ENCODE measurements at places on chromosomes 6 and 20.

- no peak for DNase-seq
Observed at GRCh38 chr20:22232923-22233322, 351.4 kb downstream of the FOXA2 start.

GRCh38 chr6:13299403-13299821 lies 28.9 kb downstream of the TBC1D7 start:
- peak; percentile 35 for DNase-seq

DNA sequence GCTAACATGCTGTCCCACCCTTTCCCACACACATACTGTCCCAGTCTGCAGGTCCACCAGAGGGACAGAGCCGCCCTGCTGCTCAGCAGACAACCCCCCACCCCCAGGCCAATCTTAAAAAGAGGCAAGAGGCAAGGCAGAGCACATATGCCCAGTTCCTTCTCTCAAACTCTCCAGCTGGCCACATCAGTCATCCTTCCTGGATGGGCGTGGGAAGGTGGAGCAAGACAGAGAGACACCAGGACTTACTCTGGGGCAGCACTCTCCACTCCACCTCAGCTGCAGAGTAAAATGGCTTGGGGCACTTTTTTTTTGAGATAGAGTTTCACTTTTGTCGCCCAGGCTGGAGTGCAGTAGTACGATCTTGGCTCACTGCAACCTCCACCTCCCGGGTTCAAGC lies 10.8 kb downstream of the MOCS3 start:
- DNase-seq = no peak

GRCh38 chr20:31670371-31671228 lies 32.9 kb downstream of the COX4I2 start:
- no peak for DNase-seq

DNA sequence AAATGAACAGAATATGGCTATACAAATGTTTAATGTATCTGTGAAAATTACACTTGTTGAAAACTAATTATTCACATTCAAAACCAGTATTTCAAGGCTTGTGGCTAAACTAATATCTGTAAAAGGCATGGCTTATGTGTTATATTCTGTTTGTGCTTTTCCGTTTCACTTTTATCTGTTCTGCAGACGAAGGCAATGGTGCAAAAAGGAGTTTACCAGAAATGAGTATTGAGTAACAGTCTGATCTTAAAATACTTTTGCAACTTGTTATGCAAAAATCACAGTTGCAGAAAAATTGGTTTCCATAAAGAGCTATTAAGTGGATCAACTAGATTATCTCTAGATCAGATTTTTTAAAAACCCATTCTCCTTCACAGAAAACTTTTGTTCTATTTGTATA lies 9.4 kb upstream of the STX11 start:
- DNase-seq = no peak

GRCh38 chr20:22333885-22334545 lies 250.4 kb downstream of the FOXA2 start:
- peak; percentile 17 for DNase-seq

GRCh38 chr6:157047328-157047727 lies 270.1 kb downstream of the ARID1B start:
- no peak for DNase-seq

DNA sequence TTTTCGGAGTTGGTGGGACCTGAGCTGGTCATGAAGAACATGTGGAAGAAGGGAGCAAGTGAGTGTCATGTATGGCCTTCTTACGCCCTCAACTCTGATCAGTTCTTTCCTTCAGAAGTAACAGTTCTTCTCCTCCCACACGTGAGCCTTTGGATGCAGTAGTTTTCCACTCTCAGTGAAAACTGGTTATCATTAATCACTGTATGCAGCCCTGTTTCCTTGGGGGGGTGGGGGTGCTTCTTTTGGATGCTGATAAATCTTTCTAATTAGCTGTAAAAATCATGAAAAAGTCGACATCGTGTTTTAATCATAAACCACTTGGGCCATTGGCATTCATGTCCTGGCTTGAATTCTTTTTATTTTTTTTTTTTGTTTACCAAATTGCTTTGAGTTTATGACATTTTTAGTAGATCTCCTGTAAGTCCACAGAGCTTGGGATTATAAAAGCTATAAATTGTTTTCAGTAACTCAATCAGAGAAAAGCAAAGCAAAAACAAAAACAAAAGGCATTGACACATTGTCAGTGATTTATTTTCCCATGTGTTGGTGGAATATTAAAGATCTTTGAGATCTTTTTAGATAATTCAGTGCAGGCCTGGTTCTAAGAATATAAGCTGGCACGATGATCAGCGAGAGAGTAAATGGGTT lies 84.8 kb downstream of the TRMT11 start:
- no peak for DNase-seq

DNA sequence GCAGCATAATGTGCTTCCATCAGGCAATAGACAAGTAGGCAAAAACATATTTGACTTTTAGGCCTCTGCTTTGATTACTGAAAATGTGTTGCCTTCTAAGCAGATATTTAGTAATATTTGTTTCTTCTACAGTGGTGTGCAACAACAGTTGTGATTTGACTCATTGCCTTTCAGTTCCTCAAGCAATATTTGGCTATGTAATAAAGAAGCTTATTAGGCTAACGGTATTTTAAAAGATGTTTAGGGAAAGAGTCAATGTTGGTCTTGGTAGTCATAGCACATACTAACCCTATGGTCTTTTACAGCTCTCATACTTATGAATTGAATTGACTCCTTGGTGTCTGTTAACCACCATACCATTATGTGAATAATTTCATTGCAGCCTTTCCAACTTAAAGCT lies 124.1 kb downstream of the GRIK2 start:
- no peak for DNase-seq

GRCh38 chr6:72963946-72964345 lies 261.4 kb downstream of the KHDC1L start:
- DNase-seq = no peak

GRCh38 chr20:37518059-37518458 lies 3.0 kb upstream of the NNAT start:
- no peak for DNase-seq

DNA sequence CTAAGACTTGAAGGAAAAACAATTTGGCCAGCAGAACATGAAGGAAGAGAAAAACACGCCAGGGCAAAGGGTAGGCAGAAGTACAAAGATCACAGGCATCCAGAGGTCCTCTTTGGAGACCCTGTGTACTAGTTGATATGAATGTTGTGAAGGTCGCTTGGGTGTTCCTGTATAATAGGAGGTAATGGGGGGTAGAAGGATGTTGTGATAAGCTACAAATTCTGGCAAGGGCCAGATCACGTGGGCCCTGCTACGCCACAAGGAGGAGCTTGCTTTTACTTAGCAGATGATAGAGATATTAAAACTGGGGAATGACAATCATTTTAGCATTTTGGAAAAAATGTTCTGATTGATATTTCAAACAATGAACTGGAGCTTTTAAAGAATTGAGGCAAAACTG lies 878 bp upstream of the HLA-DMA start:
- DNase-seq = no peak

GRCh38 chr6:13517116-13517515 lies 29.7 kb upstream of the GFOD1 start:
- DNase-seq = no peak

GRCh38 chr20:61780066-61780465 lies 285.6 kb downstream of the TAF4 start:
- no peak for DNase-seq

GRCh38 chr20:63268671-63269439 lies 3.8 kb upstream of the ARFGAP1 start:
- no peak for DNase-seq

DNA sequence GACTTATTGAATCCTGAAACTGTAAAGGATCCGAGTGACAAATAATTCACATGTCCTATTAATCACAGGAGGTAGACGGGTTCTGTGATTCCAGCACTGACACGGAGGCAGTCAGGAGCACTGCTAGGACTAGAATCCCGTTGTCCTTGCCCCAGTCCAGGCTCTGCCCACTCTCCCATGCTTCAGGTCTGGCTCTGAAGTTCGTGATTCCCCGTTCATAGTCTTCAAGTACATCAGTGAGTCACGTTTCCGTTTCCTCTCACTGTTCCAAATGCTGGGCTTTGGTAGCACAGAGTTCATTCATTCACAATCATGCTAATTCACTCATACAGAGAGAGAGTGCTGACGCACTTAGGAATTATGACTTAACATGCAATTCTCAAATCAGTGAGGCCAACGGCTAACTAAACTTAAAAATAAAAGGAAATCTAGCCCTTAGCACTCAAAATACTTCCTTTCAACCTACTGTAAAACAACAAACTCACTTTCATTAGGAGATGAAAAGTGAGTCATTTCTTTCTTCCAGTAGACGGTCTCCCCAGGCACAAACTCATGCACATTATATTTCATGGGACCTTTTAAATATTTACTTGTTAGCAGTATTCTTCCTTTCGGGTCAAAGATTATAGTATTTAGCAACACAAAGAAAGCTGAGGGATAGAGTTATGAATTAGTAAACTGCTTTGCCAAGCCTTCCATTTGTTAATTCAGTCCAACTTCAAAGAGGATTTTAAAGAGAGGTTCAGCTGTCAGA lies 94.0 kb upstream of the NHSL1 start:
- DNase-seq = peak; percentile 64

DNA sequence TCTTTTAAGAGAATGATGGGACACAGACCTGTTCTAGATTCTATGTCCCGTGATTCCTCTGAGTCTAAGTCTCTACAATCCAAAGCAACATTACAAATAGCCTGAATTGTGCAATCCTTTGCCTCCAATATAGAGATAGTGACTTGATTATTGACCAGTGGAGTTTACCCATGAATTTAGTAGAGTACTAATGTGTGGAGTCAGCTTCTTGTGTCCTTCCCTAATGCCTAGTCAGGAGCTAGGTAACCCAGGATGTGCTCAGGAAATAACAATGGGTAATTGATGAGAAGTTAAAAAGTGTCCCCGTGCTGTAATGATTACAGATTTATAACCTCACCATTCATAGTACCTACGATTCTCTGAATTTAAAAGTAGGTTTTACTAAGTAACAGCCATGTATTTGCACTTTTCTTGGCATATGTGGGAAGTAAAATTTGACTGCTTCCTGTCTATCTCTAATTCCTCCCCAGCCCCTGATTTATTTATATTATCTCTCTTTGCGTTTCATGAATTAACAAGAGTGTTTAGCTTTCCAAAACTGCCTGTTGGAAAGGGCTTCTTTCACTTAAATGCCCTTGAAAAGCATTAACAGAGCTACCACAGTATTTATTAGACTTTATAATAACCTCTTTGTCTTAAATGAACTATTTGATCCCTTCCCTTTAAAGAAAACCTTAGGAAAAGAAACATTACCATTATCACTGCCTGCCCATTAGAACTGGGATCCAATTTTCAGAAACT lies 30.5 kb downstream of the NEDD9 start:
- no peak for DNase-seq

DNA sequence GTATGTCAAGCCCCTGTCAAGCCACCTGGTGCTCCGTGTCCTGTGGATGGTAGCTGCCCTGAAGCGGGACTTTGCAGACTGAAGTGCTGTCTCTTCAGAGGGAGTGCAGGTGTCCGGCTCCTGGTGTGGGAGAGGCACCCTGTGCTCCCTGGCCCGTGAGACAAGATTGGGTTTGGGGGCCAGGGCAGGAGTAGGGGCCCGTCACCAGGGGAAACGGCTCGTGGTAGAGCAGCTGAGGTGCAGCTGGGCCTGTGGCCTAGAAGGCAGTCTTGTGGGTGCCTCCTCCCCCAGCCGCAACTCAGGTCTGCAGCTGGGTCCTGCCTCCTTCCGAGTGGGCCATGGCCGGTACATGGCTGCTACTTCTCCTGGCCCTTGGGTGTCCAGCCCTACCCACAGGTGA lies at the start of gene PTCRA:
Gene PTCRA (plus strand): TSS at position 322 of the 400 bp plus-strand sequence. CDS start 17 bp downstream, at position 339.
- no peak for DNase-seq

GRCh38 chr20:16806886-16807285 lies 58.7 kb downstream of the OTOR start:
- DNase-seq = no peak

DNA sequence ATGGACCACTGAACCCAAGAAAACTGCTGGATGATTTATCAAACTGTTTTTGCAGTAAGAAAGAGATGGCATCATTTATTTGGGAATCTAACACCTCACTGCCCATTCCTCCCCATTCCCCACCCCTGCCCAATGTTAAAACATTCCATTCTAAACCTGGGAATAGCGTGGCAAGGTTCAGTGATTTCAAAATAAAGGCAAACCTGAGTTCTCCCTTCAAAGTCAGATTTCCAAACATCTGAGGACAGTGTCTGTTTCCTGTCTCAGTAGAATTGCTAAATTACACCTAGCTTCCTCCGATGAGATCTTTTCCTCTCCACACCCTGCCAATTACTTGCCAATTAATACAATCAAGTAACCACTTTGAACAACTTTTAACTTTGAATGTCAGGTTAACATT lies 127.4 kb upstream of the ARMC2 start:
- DNase-seq = no peak

DNA sequence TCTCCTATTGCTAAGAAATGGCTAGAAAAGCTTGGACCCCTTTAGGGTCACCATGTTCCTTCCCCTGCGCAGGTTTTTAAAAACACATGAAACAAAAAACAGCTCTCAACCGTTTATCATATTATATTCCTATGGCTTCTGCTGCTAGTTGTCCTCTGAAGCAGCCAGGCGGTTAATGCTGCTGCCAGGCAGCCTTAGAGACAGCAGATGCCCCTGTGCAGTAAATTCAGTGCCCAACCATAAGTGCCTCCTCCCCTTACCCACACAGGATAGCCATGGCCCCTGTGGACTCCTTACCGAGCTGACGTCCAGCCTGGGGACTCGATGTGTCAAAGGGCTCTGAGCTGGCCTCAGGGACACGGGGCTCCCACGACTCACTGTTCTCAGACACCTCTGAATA lies 64.4 kb downstream of the PLCG1 start:
- no peak for DNase-seq

- no peak for DNase-seq
Observed at GRCh38 chr6:44606504-44606903, 219.0 kb downstream of the CDC5L start.

GRCh38 chr6:17666646-17667045 lies 40.1 kb downstream of the NUP153 start:
- no peak for DNase-seq

DNA sequence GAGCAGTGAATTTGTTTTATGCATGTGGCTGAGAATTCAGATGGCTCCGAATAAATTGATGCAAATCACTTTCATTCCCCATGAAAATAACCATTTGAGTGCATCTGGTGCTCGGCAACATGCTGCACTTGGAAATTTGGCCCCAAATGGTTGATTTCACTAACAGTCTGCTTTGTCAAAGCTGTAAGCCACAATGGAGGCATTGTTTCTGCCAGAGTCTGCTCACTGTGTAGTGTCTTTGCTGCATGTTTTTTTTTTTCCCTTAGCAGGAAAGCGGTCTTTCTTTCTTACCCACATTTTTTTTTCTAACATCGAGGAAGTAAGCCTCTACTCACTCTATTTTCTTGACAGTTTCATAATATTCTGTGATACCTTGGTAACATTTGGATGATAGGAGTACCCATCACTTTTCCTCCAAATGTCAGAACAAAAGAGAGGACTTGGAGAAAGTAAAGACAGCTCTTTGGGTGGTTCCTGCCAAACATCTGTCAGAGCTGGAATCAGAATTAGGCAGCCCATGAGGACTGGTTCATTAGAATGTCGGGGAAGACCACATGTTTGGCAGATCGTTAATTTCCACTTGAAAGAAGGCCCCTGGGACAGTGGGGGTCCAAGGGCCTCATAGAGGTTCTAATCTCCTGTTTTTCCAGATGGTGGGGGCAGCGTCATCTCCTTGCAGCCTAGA lies 149.5 kb downstream of the DOK5 start:
- no peak for DNase-seq

- no peak for DNase-seq
Observed at GRCh38 chr20:9281803-9282202, 212.9 kb downstream of the PLCB4 start.

- no peak for DNase-seq
Observed at GRCh38 chr6:163120223-163120622, 294.3 kb upstream of the QKI start.

Measured in CD4-positive, alpha-beta T cell treated with Interferon alpha-2 for 1 hour (primary cell).